ENCODE measurements at places on chromosomes 1 and 21.

- no peak for DNase-seq
These were observed 76.4 kb downstream of the FOXD2 start for GRCh38 chr1:47514229-47514628.

DNA sequence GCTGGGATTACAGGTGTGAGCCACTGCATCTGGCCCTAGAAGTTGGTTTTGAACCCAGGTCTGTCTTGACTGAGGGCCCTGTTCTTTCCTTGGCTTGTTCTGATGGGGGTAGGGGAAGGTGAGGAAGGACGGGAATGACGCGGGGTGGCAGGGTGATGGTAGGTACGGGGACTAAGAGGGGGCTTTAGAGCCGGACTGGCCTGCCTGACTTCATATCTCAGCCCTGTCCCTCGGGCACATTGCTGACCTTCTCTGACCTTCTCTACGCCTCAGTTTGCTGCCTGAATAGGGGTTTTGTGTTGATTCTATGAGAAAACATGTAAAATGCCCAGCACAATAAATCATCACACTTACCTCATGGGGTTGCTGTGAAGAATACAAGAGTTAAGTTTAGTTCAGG, 6.7 kb downstream of the RNF186 start:
- DNase-seq: no peak

GRCh38 chr1:29332204-29332603, 95.9 kb downstream of the PTPRU start:
- no peak for DNase-seq

DNA sequence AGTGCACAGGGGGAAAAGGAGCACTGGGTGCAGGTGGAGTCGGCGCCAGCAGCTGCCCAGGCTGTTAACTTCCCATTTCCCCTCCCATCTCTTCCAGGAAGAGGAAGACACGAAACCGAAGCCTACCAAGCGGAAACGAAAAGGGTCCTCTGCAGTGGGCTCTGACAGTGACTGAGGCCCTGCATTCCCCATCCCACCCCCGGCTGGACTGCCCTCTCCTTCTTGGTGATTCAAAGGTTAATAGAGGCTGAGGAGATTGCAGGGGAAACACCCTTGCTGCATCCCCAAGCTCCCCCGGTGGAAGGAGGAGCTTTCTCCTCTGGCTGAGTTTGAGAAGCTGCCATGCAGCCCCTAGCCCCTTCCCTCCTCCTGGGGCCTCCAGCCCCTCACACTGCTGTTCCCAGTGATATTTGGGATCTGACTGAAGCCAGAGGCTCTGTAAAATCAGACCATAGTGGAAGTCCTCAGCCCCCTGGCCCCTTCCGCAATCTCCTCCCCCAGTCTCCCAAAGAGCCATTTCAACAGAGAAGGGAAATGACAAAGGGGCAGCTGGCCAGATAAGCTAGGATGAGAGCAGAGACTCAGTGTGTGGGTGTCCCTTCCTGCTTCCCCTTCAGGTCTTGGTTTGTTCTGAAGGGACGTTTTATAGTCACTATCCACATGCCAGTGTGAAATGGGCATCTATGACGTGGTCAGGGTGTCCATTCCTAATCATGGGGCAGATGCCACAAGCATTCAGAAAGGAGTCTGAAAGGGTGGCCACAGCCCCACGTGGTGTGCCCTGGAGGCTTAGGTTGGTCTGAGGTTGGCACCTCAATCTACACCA, 1.9 kb upstream of the SLC27A3 start:
- DNase-seq: no peak

DNA sequence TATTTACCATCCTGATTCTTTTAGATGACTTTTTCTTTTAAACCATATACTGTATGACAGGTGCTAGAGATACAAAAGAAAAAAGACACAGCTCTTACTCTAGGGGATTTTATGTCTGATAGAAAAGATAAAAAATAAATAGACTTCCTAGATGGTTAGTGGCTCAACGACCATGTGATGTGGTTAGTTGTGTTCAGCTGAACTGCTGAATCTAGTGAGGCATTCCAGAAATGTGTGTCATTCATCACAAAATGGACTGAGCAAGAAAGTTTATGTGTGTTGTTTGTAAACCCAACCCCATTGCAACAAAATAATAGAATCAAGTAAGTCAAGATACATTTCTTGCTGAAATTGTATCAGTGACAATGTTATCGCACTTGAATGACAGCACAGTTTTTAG, 205.8 kb upstream of the LYPLAL1 start:
- DNase-seq: no peak

- DNase-seq: no peak
These were observed 1.5 kb downstream of the ATP8B2 start for GRCh38 chr1:154326546-154327465.

Data from activated CD4-positive, alpha-beta T cell treated with anti-CD3 and anti-CD28 coated beads, Interleukin-2, amount 50 U/mL, for 1 hour (primary cell).